ENCODE measurements at places on chromosomes 4 and X.

DNA sequence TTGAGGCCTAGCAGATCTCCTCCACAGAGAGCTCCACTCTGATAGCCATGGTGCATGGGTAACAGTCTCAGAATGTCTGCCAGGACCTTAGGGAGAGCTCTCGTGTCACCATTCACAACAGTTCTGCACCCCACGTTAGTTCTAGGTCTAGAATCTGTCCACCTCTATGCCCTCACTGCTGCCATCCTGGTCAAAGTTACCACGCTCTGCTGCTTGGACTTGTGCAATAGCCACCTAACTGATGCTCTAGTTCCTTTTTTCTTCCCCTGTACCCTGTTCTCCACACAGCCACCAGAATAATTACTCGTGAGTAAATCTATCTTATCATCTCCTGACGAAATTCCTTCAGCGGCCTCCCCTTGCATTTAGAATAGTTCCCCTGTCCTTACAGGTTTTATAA, 268.8 kb upstream of the GATB start:
- DNase-seq: no peak

DNA sequence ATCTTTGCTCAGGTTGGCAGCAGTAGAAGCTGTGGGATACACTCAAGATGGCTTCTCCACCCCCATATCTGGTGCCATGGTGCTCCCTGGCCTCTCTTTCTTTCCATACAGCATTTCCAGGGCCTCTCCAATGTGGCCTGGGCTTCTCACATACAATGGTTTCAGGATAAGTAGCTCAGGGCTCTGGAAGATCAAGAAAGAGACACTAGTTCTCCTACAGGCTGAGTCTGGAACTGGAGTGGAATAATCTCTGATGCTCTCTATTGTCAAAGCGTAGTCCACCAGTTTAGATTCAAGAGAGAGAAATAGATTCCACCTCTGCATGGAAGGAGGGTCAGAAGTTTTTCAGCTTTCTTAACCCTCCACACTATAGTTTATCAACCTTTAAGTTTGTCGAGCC, 138.2 kb upstream of the AADAT start:
- DNase-seq: no peak

DNA sequence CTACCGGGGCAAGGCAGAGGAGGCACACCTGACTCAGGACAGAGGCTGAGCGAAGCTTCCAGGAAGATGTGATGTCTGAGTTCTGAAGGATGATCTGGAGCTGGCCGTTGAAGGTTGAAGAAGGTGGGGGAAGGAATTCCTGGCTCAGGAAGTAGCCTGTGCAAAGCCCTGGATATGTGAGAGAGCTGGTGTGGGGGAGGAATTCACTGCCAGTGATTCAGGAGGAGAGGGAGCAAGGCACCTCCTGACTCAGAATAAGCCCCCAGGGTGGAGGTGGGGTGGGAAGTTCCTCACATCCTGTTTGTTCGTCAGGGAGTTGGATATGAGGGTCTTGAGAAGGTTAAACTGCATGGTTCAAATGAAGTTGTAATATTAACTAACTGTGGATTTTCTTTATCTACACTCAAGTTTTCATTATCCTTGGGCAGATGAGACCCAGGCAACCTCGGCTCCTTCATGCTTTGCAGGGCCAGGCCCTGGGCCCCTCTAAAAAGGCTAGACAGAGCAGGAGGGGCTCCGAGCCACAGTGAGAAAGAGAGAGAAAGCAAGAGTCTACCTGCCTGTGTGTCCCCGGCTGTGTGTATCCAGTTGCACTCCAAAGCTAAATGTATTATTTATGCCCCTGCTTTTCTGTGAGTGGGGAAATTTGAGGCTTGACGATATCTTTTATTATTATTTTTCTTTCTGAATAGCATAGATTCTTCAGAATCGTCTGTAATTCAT, 7.1 kb downstream of the NHSL2 start:
- no peak for DNase-seq

DNA sequence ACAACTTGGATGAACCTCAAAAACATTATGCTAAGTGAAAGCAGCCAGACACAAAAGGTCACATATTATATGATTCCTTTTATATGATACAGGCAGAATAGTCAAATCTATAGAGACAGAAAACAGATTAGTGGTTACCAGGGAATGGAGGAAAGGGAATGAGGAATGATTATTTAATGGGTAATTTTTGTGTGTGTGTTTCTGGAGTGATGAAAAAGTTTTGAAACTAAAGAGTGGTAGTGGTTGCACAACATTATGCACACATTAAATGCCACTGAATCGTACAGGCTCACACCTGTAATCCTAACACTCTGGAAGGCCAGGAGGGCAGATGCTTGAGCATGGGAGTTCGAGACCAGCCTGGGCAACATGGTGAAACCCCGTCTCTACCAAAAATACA, 19.6 kb upstream of the SOD3 start:
- DNase-seq: no peak

DNA sequence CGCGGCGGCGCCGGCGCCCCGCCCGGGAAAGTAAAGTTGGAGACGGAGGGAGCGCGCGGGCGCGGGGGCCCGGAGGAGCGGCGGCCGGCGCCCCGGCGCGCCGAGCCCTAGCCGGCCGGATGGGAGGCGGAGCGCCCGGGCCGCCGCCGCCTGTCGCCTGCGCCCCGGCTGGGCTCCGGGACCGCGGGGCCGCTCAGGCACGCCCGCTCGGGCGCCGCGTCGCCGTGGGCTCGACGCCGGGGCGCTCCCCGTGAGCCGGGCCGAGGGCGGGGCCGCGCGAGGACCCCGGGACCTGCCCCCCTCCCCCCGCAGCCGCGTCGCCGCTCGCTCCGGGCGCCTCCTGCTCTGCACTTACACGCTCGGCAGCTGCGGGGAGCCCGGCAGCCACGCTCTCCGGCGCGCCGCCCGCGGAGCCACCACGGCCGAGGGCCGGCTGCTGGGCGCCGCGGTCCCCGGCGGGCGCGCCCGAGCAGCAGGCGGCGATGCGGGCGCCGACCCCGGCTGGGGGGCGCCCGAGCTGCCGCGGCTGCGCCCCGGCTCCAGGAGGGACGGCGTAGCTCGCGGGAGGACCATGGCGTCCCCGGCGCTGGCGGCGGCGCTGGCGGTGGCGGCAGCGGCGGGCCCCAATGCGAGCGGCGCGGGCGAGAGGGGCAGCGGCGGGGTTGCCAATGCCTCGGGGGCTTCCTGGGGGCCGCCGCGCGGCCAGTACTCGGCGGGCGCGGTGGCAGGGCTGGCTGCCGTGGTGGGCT, at the start of gene ADRA2C:
TSS of gene ADRA2C (plus strand) at position 350 of the 749 bp plus-strand sequence. CDS start at position 572, 222 bp downstream.
- no peak for DNase-seq

- DNase-seq: no peak
Observed at GRCh38 chr4:136810626-136811025, 721.7 kb downstream of the PCDH18 start.

DNA sequence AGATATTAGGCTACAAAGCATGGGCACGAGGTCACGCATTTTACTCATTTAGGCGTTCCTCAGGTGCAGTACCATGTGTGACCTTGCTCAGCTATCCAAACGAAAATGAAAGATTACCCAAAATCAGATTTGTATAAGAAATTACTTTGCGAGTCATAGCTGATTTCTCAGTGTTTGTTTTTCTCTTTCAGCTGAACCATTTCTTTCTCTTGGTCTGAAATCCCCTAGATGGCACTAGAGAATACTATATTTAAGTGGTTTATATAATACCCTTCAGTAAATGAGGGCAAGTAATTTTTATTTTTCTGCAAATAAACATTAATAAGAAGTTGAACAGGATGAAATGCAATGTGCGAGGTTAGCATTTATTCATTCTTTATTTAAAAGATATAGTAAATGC, 496.6 kb downstream of the STIM2 start:
- no peak for DNase-seq

DNA sequence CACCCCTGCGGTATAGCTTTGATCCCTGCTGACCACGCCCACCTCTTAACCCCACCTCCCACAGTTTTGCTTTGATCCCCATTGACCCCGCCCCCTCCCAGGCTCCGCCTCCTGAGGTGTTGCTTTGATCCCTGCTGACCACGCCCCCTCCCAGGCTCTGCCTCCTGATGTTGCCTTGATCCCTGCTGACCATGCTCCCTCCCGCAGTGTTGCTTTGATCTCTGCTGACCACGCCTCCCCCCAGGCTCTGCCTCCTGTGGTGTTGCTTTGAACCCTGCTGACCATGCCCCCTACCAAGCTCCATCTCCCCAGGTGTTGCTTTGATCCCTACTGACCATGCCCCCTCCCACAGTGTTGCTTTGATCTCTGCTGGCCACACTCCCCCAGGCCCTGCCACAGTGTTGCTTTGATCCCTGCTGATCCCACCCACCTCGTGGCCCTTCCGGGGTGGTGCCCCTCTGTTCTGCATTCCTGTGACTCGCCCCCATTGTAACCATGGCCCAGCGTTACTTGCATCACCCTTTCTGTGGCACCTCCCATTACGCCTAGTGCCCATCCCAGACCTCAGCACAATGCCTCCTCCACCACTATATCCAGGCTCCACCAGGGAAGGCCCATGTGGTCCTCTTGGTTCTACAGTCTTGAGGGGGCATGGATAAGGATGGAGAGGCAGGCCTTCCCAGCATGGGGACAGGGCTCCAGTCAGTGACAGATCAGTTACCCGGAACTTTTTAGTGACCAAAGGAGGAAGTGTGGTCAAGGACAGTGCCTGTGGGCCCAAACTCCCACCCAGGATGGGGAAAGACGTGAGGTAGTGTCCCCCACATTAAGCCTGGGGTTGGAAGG, 70.8 kb downstream of the ADRA2C start:
- no peak for DNase-seq

GRCh38 chr4:176601124-176601523, 191.6 kb downstream of the VEGFC start:
- no peak for DNase-seq

DNA sequence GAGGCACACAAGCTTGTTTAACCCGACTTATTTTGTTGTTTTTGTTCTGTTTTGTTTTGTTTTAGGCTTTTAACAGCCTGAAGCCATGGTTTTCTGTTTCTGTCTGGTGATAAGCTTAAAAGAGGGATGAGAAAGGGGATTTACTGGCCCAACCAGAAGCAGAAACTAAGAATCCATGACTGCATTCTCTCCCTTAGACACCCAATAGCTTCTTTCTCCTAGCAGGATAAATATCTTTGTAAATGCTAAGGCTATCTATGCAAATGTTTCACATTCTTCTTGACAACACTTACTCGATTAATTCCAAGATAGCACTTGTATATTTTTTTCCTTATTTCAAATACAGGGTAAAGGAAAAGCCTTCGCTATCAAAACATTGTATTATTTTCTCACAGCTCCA, 53.7 kb upstream of the SMAD1 start:
- DNase-seq: no peak

GRCh38 chr4:185039508-185040273, 21.4 kb downstream of the HELT start:
- peak; percentile 63 for DNase-seq

DNA sequence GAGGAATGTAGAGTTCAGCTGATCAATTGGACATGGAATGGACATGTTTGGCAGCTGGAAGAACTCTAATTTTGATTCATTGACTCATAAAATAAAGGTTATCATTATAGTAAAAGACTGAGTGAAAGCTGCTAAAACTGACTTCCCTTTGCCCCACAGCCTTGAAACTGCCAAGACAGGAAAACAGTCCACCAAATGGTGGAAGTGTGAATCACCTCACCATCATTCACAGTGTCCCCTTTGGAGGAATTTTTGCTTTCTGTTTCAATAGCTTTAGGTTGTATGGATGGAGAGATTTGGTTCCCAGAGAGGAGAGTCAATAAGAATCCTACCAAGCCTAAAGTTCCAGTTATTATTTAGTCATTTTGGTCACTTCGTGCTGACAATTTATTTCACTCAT, 20.8 kb upstream of the FREM3 start:
- DNase-seq: no peak

DNA sequence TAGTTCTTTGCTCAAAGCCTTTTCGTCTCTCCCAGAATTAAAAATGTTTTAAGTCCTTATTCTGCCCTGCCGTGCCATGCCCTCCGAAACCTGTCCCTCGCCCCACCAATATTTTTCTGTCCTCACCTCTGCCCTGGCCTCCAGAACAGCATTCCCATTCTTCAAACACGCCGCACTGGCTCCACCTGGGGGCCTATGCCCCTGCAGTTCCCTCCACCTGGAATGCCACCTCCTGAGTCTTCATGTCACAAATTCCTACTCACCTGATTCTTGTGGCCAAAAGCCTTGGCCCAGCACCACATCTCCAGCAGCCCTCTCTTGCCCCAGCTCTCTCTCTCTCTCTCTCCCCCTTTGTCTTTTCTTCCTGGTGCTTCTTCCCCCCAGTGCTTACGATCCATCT, 91.6 kb downstream of the APBB2 start:
- no peak for DNase-seq

DNA sequence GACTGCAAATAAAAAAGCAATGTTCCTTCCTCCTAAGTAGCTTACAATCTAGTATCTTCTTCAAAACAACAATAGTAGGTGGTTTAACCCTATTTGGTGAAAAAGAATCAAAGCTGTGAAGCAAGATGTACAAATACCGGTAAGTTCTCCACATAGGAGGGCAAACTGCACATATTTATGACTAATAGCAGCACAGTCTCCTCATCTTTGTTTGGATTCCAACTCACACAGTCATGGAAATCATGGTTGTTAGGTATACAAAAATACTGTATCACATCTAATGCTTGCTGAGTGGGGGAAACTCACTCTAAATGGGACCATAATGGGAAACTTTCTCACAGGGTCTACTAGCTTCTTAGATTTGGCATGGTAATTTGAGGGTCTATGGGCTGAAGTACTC, 597.2 kb downstream of the INPP4B start:
- DNase-seq: no peak

- no peak for DNase-seq
Observed at GRCh38 chrX:45830343-45830742, 629.7 kb upstream of the DIPK2B start.

- DNase-seq: no peak
Observed at GRCh38 chr4:141896687-141897086, 260.3 kb downstream of the IL15 start.

GRCh38 chr4:105944540-105944939, 49.3 kb downstream of the NPNT start:
- no peak for DNase-seq

- peak; percentile 29 for DNase-seq
Observed at GRCh38 chr4:87101543-87102199, 118.7 kb downstream of the KLHL8 start.

DNA sequence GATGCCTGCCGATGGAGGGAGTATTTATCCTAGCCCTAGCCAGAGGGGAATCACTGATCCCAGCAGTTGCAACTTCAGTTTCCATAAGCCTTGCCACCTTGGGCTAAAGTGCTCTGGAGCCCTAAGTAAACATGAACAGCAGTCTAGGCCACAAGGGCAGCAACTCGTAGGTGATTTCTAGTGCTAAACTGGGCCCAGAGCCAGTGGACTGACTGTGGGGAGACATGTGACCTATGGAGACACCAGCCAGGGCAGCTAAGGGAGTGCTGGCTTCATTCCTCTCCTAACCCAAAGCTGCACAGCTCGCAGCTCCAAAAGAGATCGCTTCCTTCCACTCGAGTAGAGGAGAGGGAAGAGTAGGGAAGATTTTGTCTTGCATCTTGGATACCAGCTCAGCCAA, 120.8 kb upstream of the MAGEA10 start:
- DNase-seq: no peak
